ENCODE measurements at places on chromosomes 6 and 20.

DNA sequence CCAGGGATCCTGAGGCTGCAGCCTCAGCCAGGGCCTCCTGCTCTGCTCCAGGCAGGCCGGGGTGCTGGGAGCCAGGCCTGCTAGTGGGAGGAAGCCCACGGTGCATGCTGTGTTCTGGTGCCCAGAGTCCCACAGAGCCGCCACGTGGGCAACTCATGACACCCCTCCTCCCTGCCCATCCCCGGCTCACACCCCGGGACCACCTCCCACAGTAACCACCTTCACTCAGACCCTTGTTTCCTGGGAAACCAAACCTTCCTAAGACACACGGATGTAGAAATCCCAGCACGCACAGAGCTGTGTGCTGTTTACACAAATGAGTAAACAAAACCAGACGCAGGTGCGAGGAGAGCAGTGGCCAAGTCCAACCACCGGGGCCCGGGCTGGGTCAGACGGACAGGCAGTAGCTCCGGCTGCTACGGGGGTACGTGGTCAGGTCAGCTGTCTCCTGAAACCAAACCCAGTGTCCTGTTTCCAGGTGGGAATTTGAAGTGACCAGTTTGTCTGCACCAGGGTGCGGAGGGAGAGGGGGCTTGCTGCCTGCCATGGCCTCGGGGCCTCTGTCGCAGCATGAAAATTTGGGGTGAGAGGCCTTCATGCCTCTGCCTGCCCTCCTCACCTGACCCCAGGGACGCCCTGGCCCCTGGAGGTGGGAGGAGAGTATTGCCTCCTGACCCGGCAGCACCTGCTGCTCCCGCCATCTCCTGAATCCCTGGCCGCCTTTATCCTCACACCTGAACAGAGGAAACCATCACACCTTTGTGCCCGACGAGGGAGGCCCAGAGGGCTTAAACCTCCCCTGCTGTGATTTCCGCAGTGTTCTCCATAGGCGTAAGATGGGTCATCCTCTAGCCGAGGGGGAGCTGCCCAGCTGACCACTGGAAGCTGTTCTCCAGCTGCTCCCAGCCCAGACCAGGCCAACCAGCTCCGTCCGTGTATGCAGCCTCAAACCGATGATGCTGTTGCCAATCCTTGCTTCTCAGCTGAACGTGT lies 52.0 kb upstream of the SMOC2 start:
- no peak for DNase-seq

DNA sequence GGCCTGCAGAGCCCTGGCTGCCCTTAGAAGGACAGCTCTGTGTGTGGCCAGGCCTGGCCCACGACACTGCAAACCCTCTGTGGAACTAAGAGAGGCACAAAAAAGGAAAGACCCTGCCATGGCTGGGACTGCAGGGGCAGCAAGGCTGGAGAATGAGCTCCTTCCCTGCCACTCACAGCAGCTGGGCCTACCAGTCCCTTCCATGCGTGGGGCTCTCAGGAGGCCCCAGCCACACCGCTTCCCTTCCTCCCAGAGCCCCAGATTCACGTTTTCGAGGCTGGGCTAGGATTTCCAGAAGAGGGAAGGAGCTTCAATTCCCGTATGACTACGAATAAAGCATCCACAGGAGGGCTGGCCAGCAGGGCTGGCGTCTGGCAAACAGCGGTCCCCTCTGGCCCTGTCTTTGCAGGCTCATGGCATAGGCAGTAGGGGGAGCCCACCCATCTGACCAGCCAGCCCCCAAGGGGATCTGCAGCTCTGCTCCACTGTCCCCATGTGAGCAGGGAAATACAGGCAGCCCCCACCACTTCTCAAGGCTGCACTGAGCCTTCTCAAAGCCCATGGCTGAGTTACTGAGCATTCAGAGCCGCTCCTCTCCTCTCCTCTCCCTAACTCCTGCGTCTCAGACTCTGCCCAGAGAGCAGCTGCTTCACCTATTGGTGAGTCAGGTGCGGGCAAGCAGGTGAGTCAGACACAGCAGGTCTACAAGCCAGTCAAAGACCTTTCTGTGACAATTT lies 53.1 kb downstream of the NINL start:
- DNase-seq: no peak

GRCh38 chr20:10336959-10337729 lies 96.9 kb downstream of the MKKS start:
- DNase-seq: no peak

GRCh38 chr20:62696989-62697388 lies 11.6 kb upstream of the NTSR1 start:
- no peak for DNase-seq

- no peak for DNase-seq
Measured at GRCh38 chr20:37383229-37383989, 37.5 kb downstream of the SRC start.

DNA sequence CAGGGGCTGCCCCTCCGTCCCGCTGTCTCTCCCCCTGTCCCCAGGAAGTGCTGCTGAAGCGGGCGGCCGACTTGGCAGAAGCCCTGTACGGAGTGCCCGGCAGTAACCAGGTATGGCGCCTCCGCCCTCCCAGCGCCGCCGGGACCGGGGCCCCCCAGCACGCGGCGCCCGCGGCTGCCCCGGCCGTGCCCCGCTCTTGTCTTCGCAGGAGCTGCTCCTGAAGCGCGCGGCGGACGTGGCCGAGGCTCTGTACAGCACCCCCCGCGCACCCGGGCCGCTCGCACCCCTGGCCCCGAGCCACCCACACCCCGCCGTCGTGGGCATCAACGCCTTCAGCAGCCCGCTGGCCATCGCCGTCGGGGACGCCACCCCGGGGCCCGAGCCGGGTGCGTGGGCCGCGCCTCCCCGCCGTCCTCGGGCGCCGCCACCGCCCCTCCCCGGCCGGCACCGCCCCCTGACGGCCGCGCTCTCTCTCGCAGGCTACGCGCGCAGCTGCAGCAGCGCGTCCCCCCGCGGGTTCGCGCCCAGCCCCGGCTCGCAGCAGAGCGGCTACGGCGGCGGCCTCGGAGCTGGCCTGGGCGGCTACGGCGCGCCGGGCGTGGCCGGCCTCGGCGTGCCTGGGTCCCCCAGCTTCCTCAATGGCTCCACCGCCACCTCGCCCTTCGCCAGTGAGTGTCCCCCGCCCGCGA lies 48.4 kb downstream of the CPXM1 start:
- DNase-seq: peak; percentile 49

DNA sequence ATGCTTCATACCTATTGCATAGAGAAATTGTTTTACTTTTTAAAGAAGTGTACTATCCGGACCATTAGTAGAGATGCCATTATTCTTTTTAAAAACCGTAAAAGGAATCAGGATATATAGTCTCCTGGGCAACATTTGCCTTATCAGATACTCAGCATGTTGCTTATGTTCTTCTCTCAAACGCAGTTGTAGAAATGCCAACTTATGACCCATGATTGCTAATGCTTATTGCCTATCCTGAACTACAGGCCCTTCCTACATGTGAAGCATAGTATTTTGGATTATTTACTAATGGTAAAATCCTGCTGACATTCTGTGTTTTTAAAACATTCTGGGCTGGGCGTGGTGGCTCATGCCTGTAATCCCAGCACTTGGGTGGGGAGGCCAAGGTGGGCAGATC lies 99.5 kb downstream of the FOXO3 start:
- DNase-seq: no peak

GRCh38 chr6:146997062-146997461 lies 207.2 kb upstream of the STXBP5 start:
- DNase-seq: no peak

DNA sequence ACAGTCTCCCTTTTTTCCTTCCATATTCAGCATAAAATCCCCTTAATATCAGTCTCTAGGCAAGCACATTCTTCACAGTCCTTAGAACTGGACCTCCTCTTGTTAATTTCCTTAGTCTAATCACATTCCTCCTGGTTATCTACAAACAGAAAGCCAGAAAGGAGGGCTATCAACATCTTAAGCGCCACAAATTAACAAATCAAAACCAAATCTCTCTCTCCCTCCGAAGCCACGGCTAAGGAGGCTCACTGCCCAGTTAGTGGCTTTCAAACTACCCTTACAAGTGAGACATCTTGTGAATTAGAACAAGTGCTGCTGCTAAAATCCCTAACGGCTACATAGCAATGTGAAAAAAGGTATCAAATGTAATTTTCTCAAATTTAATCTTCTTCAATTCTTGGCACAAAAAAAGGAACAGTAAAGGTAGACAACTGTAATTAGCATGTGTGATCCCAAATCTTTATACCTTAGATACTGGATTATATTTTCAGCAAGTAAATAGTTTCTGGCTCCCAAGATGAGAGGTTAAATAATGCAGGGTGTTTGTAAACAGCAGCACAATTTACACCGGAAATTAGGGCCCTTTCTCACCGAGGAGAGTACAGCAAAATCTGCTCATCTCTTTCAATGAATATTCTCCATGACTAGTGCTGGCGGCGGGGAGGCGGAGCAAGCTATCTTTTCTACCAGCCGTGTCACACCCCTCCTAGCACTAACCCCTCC lies 1.4 kb upstream of the TRIM39 start:
- DNase-seq: peak; percentile 87

GRCh38 chr20:22762576-22763256 lies 178.3 kb upstream of the FOXA2 start:
- no peak for DNase-seq

- no peak for DNase-seq
Measured at GRCh38 chr20:4817230-4817671, 95.5 kb downstream of the PRND start.

DNA sequence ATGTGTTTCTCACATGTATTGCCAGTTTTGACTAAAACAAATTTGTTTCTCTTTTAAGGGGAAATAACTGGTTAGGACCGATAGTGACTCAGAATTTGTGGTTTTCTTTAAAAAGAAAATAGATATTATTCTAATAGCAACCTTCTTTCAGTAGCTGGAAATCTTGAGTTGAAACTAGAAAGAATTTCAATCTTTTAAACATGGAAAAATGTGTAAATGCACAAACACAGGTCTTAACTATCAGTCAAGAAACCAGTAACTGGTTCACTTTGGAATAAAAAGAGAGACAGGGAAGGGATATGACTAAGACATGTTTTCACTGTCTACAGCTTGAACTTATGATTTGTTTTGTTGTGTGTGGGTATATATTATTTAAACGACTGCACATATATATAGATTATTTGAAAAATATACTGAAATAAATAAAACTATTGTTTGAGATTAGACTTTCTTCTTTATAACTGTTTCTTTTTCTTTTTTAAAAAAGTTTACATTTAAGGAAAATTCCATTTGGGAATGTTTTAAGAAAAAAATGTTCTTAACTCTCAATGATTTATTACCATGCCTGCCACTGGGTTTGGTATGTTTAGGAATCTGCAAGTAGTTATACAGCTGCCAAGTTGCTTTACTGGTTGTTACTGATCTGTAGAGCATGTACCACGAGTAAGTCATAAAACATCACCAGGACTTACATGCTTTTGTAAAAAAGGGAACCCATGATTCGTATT lies 753.3 kb upstream of the MARCKS start:
- no peak for DNase-seq

- no peak for DNase-seq
Measured at GRCh38 chr6:23511817-23512216, 614.2 kb upstream of the NRSN1 start.

DNA sequence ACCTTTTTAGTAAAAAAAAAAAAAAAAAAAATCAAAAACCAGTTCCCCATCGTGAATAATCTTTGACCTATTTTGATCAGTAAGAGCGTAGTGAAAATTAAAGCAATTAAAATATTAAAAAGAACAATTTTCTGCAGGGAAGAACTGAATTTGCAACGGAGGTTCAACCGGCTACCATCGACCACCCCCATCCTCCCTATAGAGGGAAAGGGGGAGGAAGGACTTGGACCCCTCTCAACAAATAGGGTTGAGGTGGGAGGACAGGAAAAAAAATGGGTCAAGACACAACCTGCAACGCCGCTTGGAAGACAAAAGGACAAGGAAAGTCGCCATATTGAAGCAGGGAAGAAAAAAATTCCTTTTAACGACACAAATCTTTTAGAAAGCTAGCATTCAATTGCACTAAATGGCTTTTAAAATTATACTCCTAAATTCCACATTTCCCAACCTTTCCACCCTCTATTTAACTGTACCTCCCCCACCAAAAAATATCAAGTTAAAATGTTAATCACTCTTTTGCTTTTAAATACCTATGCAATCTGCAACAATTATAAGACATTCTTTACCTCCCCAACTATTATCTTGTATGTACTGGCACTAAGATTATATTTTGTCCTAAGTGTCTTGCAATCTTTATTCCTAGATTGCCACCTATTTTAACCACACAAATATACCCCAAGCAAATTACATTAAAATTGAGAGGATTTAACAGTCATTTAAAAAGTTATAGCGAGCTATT lies 1.7 kb downstream of the PPP1R10 start:
- DNase-seq: no peak

DNA sequence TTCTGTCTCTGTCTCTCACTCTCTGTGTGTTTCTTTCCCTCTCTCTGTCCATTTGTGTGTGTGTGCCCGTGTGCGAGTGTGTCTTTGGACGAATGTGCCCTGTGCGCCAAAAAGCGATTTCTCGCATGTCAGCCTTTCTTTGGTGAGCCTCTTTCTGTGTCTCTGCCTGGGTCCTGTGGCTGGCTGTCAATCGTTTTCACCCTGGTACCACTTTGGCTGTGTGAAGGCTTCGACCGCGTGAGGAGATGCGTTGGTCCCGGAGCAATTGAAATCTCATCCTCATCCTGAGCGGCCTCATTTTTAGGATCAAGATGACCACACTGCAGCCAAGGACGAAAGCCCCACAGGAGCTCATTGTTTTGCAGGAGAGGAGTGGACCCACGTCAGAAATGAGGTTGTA lies 288.9 kb upstream of the ZNF337 start:
- DNase-seq: no peak

DNA sequence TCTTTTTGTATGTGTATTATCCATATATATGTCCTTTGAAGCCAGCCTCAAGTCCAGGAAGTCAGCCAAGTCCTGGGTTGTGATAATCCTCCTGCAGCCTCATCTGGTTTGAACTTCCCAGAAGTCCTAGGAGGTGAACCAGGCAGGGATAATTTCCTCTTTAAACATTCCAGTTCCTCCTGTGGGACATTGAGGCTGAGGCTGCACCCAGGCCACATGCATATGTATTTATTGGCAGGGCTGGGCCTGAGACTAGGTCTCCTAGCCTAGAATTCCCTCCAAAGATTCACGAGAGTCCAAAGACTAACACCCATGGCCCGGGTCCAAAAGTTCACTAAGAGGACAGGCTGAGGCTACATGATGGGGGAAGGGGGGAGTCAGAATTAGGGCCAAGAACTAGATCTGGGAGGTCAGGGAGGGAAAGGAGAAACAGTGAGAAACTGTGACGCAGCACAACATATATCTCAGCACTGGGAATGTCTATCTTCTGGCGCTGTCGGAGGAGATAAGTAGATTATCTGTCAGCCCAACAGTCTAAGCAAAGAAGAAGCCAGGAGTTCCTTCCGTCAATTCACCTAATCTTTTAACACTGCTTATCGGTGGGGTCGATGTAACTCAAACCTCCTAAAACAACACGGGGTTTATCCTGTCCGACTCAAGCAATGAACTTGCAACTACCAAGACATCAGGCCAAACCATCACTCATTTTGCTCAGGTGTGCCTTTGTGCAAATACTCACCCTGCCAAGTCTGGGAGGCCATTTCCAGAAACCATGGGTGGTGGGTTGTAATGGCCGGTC lies 43.3 kb downstream of the SNX5 start:
- DNase-seq: no peak

Measured in stimulated activated naive CD4-positive, alpha-beta T cell treated with Interleukin-2 at 50 U/mL for 16 hours (primary cell).